ENCODE measurements at places on chromosomes 12 and 14.

DNA sequence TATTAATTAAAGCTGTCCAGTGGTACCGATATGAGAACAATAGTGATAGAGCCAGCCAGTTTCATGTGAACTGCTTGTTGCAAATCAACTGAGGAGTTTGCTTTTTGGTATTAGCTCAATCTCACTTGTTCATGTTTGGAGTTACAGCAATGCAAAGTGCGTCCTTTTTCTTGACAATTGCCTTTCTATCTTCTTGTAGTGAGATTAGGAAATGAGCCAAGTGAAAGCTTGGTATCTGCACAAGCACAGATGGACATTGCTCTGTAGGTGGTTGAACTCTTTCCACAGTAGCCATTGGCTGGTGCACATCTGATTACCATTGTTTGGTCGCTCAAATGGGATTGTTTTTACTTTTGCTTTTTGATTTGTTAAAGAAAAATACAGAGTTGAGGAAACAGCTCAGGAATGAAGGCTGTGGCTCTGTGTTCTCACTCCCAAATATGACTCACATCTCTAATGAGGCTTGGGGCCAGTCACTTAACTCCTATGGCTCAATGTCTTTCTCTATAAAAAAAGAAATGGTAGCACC is 241.4 kb downstream of the BMP4 start:
- no peak for DNase-seq

GRCh38 chr14:94036313-94037167 is 10.4 kb downstream of the OTUB2 start:
- peak; percentile 58 for DNase-seq

DNA sequence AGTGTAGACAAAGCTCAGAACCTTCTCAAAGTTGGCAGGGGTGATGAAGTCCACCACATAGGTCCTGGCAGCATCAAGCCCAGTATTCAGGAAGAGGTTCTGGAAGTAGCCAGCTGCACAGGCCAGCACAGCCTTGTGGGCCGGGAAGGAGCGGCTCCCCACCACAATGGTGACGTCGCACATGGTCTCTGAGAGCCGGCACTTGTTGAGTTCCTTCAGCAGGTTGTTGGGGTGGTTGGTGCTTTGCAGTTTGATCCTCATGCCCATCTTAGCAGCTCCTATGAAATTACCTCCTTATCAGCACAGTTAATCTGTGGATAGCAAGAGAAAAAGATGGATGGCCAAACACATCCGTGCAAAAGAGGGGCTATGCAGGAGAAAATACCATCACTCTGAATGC is 1.7 kb downstream of the ZBTB39 start:
- no peak for DNase-seq

GRCh38 chr12:95215949-95216348 is 1.3 kb downstream of the FGD6 start:
- DNase-seq = no peak

- DNase-seq = no peak
These were observed 426.8 kb downstream of the VRK1 start for GRCh38 chr14:97224016-97224415.

DNA sequence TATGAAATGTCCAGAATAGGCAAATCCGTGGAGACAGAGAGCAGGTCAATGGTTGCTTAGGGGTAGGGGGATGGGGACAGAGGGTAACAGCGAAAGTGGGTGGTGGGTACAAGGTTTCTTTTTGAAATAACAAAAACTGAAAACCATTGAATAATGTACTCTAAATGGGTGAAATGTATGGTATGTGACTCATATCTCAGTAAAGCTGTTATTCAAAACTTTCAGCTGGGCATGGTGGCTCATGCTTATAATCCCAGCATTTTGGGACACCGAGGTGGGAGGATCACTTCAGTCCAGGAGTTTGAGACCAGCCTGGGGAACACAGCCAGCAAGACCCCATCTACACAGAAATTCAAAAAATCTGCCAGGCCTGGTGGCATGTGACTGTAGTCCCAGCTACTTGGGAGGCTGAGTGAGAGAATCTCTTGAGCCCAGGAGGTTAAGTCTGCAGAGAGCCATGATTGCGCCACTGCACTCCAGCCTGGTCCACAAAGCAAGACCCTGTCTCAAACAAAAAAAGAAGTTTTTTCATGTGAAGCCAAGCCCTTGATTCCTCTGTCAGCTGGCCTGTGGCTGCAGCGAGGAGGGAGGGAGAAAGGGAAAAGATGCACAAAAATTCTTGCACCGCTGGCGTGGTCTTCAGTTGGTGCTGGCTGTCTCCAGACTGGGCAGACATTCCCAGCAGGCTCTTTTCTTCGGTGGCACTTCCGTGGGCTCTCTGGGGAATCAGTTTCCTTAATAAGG is 248.2 kb downstream of the SLC41A2 start:
- no peak for DNase-seq

DNA sequence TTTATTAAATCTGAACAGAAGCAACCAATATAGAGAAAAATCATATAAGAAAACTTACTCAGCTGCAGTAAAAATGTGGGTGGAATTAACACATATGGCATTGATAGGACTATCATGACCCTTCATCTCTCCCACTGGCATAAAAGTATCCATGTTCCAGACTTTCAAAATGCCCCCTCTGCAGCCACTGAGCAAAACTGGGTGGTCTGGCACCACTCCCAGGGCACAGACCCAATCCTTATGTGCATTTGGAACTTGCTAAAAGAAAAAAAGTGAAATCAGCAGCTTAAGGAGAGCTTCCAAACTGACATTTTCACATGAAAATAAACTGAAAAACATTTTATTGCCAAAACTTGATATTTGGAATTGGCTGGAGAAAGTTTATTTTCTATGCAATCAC is 141.5 kb downstream of the KIF21A start:
- DNase-seq = no peak

- DNase-seq = no peak
These were observed 159.5 kb downstream of the ETV6 start for GRCh38 chr12:11808931-11809330.

DNA sequence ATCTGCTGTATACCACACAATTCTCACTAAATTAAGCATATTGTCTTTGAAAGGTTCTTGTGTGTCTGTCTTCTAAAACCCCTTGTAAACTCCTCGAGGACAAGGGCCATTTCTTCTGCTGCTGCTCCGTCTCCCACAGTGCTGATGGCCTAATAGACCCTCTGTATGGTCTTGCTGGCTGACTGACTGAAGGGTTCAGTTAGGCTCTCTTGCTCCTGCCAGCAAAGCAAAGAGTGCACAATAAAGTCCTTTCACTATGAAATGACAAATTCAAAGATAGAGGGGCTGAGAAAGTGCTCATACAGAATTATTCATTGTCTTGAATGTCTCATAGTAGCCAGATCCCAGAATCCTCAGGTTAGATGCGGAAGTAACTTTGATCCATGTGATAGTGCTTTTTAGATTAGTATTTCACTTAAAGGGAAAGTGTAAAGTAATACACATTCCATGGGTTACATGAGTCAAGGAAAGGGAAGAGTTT is 14.2 kb upstream of the RIOX1 start:
- DNase-seq = no peak

DNA sequence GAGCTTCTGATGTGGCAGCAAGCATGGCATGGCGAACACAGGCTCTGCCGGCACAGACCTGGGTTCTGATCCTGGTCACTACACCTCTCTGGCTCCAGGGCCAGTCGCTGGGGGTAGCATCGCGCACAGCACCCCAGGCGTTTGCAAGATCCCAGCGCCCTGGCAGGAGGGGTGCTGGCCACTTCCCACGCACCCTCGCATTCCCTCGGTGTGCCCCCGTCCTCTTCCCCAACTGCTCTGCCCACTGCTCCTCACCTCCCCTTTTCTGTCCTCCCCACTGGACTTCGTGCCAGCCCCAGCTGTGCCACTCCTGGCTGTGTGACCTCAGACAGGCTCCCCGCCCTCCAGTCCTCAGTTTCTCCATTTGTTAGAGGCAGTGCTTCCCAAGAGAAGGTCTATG is 2.8 kb downstream of the CDK2AP1 start:
- no peak for DNase-seq
